ENCODE measurements at places on chromosomes 7 and 10.

DNA sequence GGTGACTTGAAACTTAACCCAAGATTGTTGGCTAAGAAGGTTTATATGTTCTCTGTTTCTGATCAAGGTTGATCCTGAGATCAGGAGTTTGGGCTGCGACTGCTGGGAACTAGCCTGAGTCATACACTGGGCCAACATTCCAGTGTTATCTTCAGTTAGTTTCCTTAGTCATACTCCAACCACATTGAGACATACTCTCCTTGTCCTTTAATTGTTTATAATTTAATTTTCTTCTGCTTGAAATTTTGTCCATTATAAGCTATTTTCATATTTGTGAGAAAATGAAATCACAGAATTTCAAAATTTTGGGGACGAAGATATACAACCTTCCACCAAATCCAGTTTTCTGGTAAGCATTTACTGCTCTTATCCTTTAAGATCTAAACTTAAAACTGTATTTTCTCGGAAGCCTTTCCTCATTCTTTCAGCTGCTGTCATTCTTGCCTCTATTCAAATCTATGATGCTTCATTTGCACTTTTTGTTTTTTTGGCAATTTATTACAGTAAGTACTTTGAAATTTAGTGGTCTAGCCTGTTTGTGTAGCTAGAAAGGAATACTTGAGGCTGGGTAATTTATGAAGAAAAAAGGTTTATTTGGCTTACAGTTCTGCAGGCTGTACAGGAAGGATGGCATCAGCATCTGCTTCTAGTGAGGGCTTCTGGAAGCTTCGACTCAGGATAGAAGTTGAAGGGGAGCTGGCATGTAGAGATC is 63.4 kb upstream of the POT1 start:
- DNase-seq, result no peak

DNA sequence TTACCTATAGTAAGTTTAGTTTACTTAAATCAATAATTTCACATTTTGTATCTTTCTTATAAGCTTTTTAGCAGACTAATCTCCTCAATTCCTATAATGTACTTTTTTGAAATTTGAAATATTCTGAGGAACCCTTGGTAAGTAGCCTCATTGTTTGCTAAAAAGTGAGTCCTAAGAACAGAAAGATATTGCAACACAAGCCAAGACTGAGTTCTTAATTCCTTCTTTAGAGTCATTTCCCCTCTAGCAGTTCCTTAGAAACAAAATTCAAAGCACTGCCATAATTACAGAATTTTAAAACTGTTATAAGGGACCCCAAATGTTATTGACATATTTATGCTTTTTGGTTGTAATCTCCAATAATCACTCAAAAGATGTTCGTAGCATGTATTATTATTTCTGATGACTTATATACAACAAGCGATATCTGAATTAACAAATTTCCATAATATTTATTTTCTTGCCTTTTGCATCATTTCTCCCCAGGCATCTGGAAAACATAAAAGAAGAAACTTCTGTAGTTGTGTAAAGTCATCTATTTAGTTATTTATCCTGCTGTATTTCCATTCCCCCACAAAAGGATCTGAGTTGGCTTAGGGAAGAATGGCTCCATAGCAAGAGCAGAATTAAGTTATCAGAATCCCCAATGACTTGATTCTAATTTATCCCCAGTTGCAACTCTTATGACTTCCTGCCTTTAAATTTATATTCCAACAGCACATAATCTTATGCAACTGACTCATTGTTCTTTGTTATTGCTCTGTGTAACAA is 67.8 kb downstream of the TMEM26 start:
- no peak for DNase-seq

- DNase-seq, result no peak
Observed at GRCh38 chr7:2657208-2657607, 25.4 kb downstream of the TTYH3 start.

DNA sequence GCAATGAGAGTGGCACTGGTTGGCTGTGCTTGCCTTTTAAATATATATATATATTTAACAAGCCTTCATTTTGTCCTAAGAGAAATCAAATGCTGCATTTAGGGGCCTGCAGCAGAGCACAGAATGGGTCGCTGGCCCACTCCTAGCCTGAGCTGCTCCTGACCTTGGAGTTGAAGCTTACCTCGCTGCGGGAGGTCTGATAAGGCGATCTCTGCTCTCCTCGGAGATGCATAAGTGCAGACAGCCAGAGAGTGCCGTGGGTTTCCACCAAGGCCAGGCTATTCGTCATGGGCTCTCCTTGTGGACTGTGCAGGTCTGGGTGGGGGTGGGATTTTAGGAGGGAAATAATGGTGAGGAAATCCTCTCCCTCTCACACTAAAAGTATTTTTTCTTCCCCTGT is 99.5 kb upstream of the IKZF1 start:
- DNase-seq, result no peak

DNA sequence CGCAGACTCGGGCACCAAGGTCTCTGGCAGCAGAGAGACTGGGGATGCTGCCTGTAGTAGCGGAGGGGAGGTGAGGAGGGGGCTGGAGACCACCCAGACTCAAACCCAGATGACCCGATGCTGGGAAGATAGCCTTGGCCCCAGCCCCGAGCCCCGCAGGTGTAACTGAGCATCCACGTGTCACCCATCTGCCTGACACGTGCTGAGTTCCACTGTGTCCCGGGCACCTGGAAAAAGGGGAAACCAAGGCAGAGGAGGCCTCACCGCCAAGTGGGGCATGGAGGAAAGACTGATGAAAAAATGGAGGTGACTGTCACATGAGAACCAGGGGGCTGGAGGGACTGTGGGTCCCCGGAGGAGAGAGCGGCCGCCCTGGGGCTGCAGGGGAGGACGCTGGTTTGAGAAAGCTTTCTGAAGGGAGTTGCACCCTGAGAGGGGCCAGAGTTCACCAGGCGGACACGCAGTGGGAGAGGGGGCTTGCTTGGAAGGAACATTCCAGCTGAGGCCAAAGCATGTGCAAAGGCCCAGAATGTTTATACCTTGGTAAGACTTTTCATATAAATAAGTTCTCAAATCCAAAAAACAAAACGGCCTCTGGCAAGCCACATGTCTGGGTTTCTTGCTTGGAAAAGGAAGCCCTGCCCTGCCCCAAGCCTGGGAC is 27.4 kb upstream of the ELN start:
- no peak for DNase-seq

DNA sequence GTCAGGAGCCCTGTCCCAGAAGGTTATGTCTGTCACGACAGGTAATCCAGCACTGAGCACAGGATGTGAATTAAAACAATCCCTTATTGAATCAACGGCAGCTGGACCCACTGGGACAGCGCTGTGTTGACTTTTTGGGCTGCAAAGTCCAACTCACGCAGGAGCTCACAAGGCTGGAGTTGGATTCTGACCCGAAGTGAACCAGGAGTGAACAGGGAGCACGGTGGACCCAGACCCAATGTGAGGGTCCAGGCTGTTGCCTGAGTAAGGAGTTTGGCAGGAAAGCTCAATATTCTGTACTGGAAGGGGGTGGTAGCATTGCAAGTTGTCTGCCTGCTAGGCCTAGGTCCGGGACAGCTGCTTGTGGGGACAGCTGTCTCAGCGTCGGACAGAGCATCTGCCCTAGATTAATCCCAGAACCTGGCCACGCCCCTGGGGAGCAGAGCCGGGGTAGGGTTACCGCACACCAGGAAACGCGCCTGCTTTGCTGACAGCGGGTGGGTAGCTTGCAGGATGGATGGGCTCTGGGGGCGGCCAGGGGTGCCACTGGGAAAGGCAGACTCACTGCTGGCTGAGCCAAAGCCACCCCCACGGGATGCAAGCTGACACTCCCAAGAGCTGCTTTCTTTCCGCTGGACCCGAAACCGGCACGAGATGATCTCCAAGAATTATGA is 24.0 kb downstream of the COL26A1 start:
- DNase-seq, result no peak
